Naive thymus-derived CD4-positive, alpha-beta T cell (primary cell): ENCODE measurements at places on chromosomes 1 and 21.

DNA sequence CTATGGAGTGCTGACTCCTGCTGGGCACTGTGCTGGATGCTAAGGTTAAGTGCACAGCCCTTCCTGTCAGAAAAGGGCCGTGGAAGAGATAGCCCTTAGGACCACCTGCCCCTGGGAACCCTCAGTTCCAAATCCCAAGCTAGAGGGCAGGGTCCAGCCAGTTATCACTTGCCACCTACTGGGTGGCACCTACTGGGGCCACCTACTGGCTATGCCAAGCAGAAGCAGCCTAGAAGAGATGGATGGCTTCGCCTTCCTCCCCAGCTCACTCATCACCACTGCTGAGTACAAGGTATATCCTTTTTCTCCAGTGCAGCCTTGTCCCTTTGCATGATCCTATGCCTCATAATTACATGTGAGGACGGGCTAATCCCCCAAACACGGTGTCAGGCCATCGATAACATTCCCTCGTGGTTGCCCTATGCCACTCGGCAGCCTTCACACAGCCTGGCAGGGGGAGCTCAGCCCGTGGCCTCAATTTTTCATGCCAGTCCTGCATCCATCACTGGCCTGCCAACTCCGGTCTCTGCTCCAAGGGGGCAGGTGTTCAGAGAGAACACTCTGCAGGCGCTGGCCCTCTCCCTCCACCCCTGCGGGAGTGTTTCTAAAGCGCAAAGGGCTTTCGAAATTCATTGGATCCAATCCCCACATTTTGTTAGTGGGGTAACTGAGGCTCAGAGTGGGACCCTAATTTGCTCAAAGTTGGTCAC is 49.0 kb downstream of the SYT2 start:
- no peak for DNase-seq
- H3K4me3 ChIP-seq = no peak overlapping the region
- no peak overlapping the region for H3K27ac ChIP-seq

- H3K27me3 ChIP-seq = no peaks in the 10 kb centered on the region
- DNase-seq = no peak
- no peak overlapping the region for H3K27ac ChIP-seq
- H3K4me1 ChIP-seq = no peaks in the 10 kb centered on the region
- H3K36me3 ChIP-seq = no peaks in the 10 kb centered on the region
Measured at GRCh38 chr21:17250778-17251241, 262.0 kb upstream of the CXADR start.

- H3K27me3 ChIP-seq = no peaks in the 10 kb centered on the region
- H3K36me3 ChIP-seq = no peaks in the 10 kb centered on the region
- no peaks in the 10 kb centered on the region for H3K4me1 ChIP-seq
- no peak for DNase-seq
Measured at GRCh38 chr1:183267646-183268431, 81.8 kb downstream of the LAMC2 start.

DNA sequence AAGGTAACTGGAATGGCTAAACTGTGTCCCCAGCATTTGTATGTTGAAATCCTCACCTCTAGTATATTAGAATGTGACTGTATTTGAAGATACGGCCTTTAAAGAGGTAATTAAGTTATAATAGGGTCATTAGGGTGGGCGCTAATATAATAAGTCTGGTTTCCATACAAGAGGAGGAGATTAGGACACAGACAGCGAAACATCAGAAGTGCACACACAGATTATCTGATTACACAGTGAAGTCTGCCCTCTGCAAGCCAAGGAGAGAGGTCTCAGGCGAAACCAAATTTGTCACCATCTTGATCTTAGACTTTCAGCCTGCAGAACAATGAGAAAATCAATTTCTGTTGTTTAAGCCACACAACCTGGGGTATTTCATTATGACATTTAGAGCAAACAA is 2233.1 kb downstream of the MRPL39 start:
- H3K4me1 ChIP-seq = no peaks in the 10 kb centered on the region
- no peak for DNase-seq
- H3K36me3 ChIP-seq = no peaks in the 10 kb centered on the region
- H3K27ac ChIP-seq = no peak overlapping the region
- H3K27me3 ChIP-seq = no peaks in the 10 kb centered on the region

GRCh38 chr1:53145942-53146708 is 3.7 kb upstream of the SLC1A7 start:
- H3K4me3 ChIP-seq = no peak overlapping the region
- H3K27me3 ChIP-seq = no peaks in the 10 kb centered on the region
- no peaks in the 10 kb centered on the region for H3K36me3 ChIP-seq

GRCh38 chr1:229973297-229973612 is 93.8 kb upstream of the GALNT2 start:
- H3K4me1 ChIP-seq = no peaks in the 10 kb centered on the region
- no peaks in the 10 kb centered on the region for H3K27me3 ChIP-seq
- no peak overlapping the region for H3K27ac ChIP-seq
- H3K36me3 ChIP-seq = no peaks in the 10 kb centered on the region
- DNase-seq = no peak
- no peak overlapping the region for H3K4me3 ChIP-seq

GRCh38 chr1:64913361-64914015 is 52.9 kb downstream of the JAK1 start:
- DNase-seq = no peak
- H3K4me3 ChIP-seq = no peak overlapping the region
- H3K4me1 ChIP-seq = peaks cover 73% of the 10 kb centered on the region
- H3K27ac ChIP-seq = no peak overlapping the region
- no peaks in the 10 kb centered on the region for H3K36me3 ChIP-seq
- H3K27me3 ChIP-seq = no peaks in the 10 kb centered on the region
